ENCODE measurements at places on chromosomes 7 and 10.
A peak's percentile ranks its signal among the peaks of the same experiment; 100 is the strongest.

GRCh38 chr7:73704640-73705550 is 14.6 kb downstream of the STX1A start:
- peak; percentile 84 for DNase-seq

DNA sequence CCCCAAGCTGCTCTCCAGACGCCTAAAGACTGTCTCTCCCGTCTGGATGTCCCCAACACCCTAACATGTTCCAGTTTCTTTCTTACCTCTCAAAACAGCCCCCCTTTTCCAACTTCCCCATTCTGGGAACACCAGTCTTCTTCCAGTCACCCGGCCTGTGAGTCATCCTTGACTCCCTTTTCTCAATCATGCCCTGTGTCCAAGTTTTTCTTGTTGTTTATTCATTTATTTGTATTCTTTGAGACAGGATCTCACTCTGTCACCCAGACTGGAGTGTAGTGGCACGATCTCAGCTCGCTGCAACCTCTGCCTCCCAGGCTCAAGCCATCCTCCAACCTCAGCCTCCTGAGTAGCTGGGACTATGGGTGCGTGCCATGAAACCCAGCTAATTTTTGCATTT is 15.6 kb downstream of the SNX10 start:
- no peak for DNase-seq

DNA sequence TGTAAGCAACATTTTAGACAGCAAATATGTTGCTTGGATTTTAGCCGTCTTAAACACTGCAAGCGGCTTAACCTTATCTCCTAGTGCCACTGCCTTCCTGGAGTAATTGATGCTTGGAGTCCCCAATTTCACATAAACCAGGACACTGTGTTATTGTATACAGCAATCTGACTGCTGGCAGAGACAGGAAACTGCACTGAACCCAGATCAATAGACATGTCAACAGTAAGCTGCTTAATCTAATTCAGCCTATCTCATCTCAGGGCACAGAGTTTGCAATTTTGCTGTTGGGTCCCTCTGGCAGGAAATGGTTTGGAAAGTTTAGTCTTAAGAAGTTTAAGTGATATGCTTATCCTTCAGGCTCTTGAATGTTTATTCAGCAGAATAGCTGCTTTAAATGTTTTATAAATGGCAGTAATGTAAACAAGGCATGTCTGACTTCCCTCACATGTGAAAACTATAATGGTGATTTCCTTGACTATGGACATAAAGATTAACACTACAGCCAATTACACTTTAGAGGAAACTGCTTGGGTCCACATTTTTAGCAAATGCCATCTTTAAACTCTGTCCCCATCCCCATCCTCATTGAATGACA is 598.6 kb downstream of the PARD3 start:
- DNase-seq, result no peak

- DNase-seq, result no peak
These were observed 286.4 kb downstream of the BAMBI start for GRCh38 chr10:28963539-28964221.

GRCh38 chr7:44467217-44467548 is 23.3 kb downstream of the NUDCD3 start:
- DNase-seq, result no peak

- DNase-seq, result no peak
These were observed 27.7 kb downstream of the PHYH start for GRCh38 chr10:13272164-13272571.

GRCh38 chr7:157437519-157438061 is 100.8 kb downstream of the DNAJB6 start:
- DNase-seq, result no peak
